CD4-positive, alpha-beta memory T cell (primary cell): ENCODE measurements at places on chromosomes 6 and 20.

DNA sequence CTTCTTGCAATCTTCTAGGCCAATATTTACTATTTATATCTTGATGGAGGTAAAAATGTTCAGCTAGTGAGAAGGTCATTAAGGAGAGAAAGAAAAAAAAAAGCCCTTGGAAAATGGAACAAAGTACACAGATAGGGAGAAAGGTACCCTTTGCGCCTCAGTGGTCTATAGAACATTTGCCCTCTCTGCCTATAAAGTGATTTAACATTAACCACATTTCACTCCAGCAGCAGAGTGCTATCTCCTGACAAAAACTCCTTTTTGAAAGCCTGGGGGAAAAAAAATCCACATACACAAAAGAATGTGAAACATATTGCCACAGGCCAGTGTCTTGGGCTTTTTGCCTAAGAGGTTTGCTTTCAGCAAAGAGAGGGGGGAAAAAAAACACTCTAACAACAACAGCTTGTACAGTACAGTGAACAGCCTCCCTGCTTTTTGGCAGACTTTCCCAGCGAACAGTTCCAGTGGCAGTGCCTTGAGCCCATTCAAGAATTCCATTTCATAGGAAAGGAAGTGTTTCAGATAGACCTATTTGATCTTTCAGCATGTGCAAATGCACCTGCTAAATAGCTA is 695 bp downstream of the ARHGAP18 start:
- no peak for DNase-seq

DNA sequence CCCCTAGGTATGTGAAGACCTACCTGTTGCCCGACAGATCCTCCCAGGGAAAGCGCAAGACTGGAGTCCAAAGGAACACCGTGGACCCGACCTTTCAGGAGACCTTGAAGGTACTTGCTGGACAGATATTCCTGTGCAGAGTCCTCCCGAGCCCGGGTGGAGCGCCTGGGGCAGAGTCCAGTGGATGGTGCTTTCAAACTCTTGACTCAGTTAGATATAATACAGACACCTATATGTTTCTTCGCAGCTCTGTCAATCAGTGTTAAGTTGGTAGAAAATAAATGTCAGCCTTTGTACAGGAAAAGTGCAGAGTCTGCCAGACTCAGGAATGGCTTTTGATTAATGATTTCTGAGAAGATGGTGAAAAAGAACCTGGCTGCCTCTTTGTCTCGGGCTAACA is 67.2 kb downstream of the EZR start:
- no peak for DNase-seq

- no peak for DNase-seq
Measured at GRCh38 chr6:53811082-53811481, 16.3 kb downstream of the LRRC1 start.

DNA sequence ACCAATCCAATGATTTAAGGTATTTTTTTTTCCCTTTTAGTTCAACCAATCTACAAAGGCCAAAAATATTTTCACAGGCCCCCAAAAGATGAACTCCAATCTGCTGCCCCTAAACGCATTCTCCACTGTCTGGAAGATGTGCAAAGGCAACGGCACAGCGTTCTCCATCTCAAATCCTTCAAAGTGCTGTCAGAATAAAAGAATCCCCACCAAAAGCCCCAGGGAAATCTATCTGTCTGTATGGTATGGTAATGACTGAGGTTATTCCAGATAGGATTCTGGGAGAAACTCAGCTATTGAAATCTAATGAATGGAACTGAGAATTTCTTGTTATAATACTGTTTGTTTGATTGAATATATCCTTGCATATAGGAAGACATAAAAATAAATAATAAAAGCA is 217.8 kb upstream of the CCN2 start:
- DNase-seq = no peak

- DNase-seq = no peak
Measured at GRCh38 chr6:118693562-118693961, 42.2 kb upstream of the CEP85L start.

GRCh38 chr6:56529594-56530191 is 113.0 kb downstream of the DST start:
- no peak for DNase-seq

- no peak for DNase-seq
Measured at GRCh38 chr6:110399219-110400071, 15.9 kb downstream of the DDO start.

DNA sequence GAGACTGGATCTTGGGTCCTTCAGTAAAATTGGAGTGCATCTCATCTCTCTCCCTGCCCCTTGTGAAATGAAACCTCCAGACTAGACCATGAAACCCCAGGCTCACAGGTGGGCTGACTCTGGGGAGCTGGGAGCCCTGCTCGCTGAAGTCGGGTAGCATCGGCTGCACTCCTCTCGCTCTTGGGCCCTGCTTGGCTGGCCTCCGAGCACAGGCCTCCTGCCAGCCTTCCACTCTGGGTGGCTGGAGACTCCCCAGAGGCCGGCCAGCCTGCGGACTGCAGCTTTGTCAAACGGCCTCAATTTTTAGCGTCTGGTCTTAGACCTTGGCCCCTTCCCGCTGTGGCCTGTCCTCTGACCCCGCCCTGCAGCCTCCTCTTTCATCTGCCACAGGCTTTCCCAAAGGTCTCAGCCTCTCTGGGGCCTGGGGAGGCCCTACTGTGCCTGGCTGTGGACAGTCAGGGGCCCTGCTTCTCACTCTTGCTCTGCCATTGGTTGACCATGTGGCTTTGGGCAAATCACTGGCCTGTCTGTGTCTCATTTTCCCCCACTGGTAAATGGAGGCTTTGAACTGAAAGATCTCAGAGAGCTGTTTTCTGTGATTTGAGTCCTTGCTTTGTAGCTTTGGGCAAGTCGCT is 45.1 kb downstream of the SRC start:
- peak; percentile 3 for DNase-seq

- DNase-seq = no peak
Measured at GRCh38 chr6:42251911-42252637, 34.4 kb upstream of the MRPS10 start.

- peak; percentile 53 for DNase-seq
Measured at GRCh38 chr20:17530716-17531664, at the start of gene BFSP1. Gene BFSP1, minus strand, starts transcription at chr20:17531379. Its CDS starts 50 bp downstream, at chr20:17531329.
